SW480 (cell line): ENCODE measurements at places on chromosomes 3 and 15.

DNA sequence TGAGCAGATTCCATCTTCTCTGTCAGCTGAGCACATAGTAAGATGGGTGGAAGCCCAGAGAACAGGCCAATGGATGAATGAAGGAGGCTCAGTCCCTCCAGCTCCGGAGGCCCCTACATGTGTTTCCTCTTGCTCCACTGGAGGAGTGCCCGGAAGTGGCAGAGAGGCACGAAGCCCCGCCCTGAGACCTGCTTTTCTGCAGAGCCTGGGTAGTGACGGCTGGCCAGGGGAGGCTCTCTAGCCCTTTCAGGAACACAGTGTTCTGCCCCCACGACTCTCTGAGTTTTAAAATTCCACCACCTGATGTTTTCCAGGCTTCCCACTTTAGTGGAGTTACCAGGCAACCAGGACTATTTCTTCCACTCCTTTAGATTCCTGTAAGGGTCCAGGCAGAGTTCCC is 149.4 kb upstream of the SLC6A11 start:
- peak; percentile 45 for DNase-seq

DNA sequence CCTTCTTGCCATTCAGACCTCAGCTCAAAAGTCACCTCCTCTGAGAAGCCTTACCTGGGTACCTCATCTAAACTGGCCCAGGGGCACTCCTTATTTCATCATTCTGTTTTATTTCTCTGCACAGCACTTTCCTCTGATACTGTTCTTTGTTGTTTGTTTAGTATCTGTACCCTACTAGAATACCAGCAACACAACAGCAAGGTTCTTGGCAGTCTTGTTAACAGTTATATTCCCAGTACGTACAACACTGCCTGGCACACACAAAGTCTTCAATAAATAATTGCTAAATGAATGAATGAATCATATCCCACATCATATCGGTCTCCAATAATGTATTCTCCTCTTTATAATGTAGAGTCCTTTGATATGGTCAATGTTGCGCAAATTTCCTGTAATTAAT is 188.1 kb downstream of the FOXP1 start:
- DNase-seq: peak; percentile 21

DNA sequence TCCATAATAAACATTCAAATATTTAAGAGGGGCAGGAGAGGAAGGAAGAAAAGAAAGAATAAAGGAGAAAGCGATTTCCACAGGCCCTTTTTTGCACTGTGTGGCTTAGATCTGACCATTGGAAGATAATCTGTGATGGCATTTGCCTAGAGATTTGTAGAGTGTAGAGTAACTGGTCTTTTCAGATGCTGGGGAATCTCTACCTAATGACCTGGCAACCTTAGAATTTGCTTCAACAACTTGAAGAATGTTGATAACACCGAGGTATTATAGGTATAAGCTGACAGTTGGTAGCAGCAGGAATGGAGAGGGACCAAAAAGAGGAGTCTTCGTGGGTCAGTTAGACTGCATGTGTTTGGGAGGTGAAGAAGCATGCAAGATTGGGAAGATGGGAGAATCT is 20.9 kb upstream of the AVEN start:
- no peak for DNase-seq

GRCh38 chr3:31927811-31928210 is 53.3 kb downstream of the OSBPL10 start:
- no peak for DNase-seq
